ENCODE measurements at places on chromosomes 1 and 21.

DNA sequence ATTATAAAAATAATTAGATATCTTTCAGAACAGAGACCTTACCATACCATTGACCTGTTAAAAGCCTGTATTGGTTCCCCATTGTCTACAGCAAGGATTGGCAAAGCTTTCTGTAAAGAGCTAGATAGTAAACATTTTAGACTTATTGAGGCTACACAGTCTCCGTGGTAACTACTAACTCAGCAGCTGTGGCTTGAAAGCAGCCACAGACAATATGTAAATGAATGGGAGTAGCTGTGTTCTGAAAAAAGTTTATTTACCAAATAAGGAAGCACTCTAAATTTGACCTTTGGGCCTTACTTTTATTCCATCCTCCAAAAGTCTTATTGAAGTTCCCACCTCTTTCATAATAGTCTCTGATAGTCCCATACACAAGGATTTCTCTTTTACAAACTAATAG, 39.7 kb downstream of the NUP210L start:
- no peak for DNase-seq

DNA sequence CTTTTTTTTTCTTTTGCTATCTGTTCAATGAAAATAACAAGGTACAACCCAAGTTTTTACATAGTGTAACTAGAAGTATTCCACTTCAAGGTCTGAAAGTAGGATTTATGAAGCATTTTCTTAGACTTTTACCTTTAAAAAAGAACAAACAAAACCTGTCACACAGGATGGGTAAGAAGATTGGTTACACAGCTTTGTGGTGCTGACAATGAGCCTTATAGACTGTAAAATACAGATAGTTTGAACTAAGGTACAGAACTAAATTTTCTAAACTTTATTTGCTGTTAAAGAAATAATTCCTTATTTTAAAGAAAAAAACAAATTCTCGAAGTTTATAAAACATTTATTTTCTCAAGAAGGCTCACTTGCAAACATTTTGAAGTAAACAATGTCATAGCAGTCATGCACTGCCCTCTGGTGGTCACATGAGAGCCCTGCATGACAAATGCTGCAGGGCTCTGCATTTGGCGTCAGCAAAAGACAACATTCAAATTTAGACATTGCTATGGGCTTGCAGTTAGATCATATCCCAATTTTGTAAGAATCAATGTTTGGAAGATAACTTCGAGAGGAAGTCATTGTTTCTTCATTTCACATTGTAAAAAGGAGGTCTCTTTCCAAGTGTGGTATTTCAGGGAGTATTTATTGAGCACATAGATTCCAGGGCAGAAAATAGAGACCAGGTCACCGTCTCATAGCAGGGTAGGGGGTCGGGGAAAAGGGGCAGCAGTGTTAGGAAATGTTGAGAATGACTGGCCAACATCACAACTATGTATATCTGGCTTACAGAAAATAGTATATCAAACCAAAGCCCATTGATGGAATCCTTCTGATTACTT, 115.3 kb upstream of the FMN2 start:
- DNase-seq, result peak; percentile 36

- DNase-seq, result no peak
These were observed 24.7 kb downstream of the HSF2BP start for GRCh38 chr21:43634618-43635017.

DNA sequence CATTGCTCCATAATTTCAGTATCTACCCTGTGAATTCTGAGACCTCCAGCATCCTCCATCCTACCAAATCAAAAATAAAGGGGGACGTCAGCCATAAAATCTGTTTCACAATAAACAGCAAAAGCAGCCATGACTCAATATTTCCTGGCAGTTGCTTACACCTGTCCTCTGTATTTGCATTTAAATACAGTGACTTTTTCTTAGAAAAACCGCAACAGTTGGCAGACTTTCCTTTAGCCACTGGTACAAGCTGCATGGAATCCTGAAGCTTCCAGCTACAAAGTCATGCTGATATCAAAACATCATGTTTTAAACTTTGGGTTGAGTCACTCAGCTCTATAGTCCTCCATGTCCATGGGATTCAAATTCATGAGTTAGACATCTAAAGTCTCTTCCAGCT, 278.0 kb upstream of the KAZN start:
- no peak for DNase-seq

DNA sequence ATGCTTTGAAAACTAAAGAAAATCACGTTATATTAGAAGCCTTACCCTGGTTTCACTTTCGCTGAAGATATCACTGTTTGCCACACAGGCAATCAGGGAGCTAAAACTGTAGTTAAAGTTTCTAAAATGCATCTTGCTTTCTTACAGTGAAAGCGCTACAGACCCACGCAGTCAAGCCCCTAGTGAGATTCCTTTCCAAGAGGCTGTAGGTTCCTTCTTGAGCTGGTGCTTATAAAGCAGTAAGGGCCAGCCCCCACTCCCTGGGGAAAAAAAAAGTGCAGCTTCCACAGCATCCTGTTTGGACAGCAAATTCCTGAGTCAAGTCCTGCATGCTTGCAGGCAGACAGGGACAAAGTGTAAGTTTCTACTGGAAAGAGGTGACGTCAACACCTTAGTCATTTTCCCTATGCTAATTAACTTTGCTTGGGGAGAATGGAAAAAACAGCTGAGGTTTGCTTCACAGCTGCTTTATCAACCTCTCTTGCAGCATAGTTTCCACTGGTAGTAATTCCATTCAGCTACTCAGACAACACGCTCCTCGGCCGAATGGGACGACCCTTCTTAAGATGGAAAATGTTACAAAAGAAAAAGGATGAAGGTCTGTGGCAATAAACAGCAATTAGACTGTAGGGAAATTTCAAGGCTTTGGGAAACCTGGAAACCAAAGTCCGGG, 14.7 kb upstream of the KCNE1 start:
- no peak for DNase-seq

Measured in NCI-H2227 treated with DMSO at 0.1 percent for 48 hours (cell line).